Activated T-helper 1 cell treated with anti-CD3 and anti-CD28 coated beads, Interleukin-12 subunit alpha, Interleukin-12 subunit beta, Interleukin-2, Interleukin-4 antibody, amounts not matched to agents 30 ng/mL and 10 ng/mL and 1 ng/mL, durations not matched to agents 14 hours and 24 hours and 36 hours (primary cell): ENCODE measurements at places on chromosomes 5 and 9. TPM values are rescaled to one million over a fixed set of nuclear protein-coding genes. Genes with fewer than 3 reads are reported as not detected.

ANKHD1 gene
- 121 and 123 TPM in 2 replicates for total RNA-seq

LECT2 gene
- total RNA-seq, result not detected in 2 replicates

DNA sequence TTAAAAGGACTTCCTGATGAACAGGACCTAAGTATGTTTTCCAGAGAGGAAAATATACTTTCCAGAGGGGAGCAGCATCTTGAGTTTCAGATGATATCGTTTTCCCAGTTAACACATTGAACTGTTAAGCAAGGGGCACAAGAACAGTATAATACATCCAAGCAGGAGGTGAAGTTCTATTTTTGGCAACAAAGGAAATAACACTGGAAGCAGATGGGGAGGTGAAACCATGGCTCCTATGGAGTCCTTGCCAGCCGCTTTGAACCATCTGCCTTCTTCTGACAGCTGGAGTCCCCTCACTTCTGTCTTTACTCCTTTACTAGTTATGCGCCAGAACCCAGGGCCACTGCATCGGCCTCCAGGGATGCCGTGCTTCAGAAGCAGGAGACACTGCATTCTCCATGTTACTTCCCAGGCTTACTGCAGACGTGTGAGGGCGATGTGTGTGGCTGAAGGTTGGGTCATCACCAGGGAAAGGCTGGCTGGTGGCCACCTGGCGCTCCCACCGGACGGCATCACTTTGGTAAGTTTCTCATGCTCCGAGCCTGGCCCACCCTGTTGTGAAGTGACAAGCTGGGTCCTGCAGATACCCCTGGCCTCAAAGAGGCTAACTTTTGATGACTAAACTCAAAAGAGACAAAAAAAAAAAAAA is 77.8 kb downstream of the TTLL11 start:
- DNase-seq, result no peak

DNA sequence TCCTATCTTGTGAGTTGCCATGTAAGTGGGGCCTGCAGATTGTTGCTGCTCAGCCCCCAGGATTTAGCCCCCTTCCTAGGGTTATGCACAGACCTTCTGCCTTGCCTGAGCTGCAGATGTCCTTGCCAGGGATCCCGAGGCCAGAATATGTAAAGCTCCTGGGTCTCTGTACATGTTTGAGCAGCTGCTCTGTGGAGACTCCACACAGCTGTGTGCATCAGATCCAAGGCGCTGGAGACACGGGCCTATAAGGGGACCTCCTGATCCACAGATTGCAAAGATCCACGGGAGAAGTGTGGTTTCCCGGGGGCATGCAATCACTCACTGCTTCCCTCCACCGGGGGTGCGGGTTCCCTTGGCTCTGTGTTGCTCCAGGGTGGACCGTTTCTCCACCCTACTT is 28.9 kb downstream of the TAF11L14 start:
- no peak for DNase-seq

GRCh38 chr5:73304381-73304780 is 131.4 kb downstream of the TMEM174 start:
- DNase-seq, result no peak
